ENCODE measurements at places on chromosomes 4 and X.

GRCh38 chrX:119186194-119186593 is 49.9 kb upstream of the PGRMC1 start:
- DNase-seq = no peak

DNA sequence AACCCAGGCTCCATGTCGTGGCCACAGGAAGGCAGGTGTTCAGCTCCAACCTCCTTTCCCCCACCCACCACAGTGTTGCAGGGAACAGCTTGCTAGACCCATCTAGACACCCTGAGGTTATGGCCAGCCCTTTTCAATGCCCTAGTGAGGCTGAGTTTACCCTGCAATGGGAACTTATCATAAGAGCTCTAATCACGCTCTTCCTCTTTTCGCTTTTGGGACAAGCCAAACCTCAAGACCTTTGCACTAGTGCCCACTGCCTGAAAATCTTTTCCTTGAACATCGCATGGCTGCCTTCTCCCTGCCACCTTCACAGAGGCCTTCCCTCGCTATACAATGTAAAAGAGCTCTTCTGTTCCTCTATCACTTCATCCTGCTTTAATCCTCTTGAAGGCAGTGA is 2.4 kb upstream of the FGFBP2 start:
- no peak for DNase-seq

- no peak for DNase-seq
These were observed 221.7 kb downstream of the BCOR start for GRCh38 chrX:39875834-39876628.

GRCh38 chr4:78902298-78902697 is 36.9 kb downstream of the PAQR3 start:
- DNase-seq = no peak

- no peak for DNase-seq
These were observed 35.9 kb downstream of the FGFRL1 start for GRCh38 chr4:1047106-1047975.

All from stimulated activated CD4-positive, alpha-beta T cell treated with anti-CD3 and anti-CD28 coated beads, Interleukin-15, amount 100 ng/mL, for 48 hours (primary cell).